ENCODE measurements at places on chromosomes 13 and 19.

DNA sequence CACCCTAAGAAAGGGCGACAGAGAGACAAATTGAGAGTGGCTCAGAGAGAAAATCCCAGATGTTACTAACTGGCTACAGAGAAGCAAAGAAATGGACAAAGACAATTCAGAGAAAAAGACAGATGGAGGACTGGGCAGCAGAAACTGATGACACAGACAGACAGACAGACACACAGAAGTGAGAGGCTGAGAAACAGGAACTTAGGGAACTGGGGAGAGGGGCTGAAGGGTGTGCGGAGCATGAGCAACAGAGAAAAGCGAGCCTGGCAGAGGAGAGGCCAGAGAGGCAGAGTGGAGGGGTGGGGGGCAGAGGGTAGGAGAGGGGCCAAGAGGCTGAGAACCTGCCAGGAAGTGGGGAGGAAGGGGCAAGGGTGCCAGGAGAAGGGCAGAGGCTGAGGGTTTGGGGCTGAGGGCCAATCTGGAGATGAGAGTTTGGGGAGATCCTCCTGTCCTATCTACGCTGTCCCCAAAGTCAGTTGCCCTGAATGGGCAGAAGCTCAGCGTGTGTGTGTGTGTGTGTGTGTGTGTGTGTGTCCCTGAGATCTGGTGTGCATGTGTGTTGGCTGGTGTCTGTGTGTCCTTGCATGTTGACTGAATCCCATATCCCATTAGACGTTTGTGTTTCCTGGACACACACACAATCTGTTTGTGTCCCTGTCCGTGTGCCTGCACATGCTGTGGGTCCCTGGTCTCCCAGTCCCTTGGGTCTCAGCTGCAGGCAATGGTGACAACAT is 5.6 kb upstream of the ERFL start:
- peaks cover 52% of the 10 kb centered on the region for H3K4me1 ChIP-seq
- no peaks in the 10 kb centered on the region for H3K36me3 ChIP-seq
- DNase-seq = no peak
- peaks cover 24% of the 10 kb centered on the region for H3K27me3 ChIP-seq
- H3K27ac ChIP-seq = peak overlapping the region; percentile 53
- H3K4me3 ChIP-seq = peak overlapping the region; percentile 2

GRCh38 chr19:7488736-7489353 is at the start of gene PEX11G:
Gene PEX11G, minus strand, starts transcription at chr19:7489035. Its CDS starts 25 bp downstream, at chr19:7489010.
- peaks cover 35% of the 10 kb centered on the region for H3K4me1 ChIP-seq
- H3K36me3 ChIP-seq = peaks cover 5% of the 10 kb centered on the region
- peak within 1 kb of the TSS; percentile 84 for H3K4me3 ChIP-seq
- H3K27me3 ChIP-seq = no peaks in the 10 kb centered on the region

DNA sequence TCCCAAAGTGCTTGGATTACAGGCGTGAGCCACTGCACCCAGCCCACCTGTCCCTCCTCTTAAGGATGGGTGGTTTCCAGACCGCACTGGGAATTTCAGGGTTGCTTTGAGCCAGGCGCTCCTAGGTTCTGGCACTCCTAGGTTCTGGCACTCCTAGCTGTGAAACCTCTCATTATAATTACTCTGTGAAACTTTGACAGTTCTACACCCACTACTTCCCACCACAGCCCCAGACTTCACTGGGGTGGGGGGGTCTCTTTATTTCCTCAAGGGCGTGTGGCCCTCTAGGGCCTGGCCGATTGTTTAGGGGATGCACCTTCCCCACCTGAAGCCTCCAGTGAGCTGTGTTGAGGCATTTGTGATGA is 2.3 kb upstream of the ADAMTS10 start:
- H3K36me3 ChIP-seq = peaks cover 1% of the 10 kb centered on the region
- H3K4me3 ChIP-seq = peak overlapping the region; percentile 54
- H3K27ac ChIP-seq = no peak overlapping the region

DNA sequence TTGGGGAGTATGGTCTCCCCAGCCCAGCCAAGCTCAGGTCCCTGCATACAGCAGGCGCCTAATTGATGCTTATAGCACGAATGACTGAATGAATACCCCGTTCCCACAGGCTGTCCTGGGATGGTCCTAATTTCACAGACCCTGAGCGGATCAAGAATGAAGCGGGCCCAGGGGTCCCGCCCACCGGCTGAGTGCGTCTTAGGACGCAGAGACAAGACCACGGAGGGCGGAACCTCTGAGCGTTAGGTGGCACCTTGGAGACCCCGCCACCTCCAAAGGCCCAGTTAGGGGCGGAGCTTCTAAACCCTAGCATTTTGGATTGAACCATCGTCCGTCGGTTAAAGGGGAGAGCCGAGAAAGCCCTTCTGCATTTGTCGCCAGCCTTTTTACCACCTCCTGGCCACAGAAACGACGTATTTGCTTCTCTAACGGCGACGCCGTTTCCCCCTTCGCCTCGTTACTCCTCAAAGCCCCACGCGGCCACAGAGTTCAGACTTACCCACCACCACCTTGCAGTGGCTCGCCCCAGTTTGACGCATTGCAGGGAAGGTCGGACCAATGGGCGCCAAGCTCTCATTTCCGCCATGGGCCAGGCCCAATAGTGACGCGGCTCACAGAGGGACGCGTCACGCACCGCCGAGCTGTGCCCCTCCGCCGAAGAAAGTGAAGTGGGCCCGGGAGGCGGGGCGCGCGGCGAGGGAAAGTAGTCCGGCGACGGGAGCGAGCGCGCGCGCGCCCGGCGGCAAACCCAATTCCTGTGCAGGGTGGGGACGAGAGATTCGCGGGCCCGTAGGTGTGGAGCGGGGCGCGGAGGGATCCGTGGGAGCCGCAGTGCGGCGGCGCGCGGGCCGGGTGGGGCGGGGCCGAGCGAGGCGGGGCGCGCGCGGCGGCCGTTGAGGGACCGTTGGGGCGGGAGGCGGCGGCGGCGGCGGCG is 479 bp upstream of the CALM3 start:
- peaks cover 25% of the 10 kb centered on the region for H3K36me3 ChIP-seq
- peak; percentile 96 for DNase-seq
- peak overlapping the region; percentile 100 for H3K4me3 ChIP-seq
- peaks cover 19% of the 10 kb centered on the region for H3K4me1 ChIP-seq
- peaks cover 5% of the 10 kb centered on the region for H3K27me3 ChIP-seq

DNA sequence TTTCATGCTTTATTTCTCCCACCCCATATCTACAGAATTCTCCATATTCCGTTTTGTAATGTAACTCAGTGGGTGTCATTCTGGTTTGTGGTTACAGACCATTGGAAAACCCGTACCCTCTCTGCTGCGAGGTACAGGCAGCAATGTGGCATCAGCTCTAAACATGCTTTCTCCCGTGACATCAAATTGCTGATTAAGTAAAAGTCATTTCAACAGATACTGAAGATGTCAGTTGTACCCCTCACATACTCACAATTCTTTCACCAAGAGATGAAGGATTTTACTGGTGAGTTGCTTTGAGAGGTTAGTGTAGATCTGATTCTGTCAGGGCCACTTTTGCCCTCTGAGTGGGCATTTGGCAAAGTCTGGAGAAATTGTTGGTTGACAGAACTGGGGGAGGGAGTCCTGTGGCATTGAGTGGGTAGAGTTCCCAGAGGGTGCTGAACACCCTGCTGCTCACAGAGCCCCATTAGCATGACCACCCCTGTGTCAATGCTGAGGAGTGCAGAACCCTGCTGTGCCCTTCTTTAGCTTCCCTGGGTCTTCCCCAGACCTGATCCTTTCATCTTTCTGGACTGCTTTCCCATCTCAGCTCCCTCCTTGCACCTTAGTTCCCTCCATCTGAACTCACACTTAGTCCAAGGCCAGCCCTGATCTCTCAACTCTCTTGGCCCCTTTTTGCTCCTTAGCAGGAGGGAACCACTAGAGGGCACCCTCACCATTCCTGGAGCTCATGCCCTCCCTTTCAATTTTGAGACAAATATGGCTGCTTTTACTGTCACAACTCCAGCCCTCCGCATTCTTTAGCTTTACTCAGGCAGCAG is 39.9 kb upstream of the CEACAM8 start:
- peaks cover 5% of the 10 kb centered on the region for H3K27me3 ChIP-seq
- DNase-seq = peak; percentile 14
- no peaks in the 10 kb centered on the region for H3K4me1 ChIP-seq

- no peaks in the 10 kb centered on the region for H3K4me1 ChIP-seq
- no peak for DNase-seq
- H3K4me3 ChIP-seq = no peak overlapping the region
- no peaks in the 10 kb centered on the region for H3K27me3 ChIP-seq
- H3K27ac ChIP-seq = no peak overlapping the region
These were observed 116.7 kb downstream of the KLF12 start for GRCh38 chr13:74017301-74018061.

DNA sequence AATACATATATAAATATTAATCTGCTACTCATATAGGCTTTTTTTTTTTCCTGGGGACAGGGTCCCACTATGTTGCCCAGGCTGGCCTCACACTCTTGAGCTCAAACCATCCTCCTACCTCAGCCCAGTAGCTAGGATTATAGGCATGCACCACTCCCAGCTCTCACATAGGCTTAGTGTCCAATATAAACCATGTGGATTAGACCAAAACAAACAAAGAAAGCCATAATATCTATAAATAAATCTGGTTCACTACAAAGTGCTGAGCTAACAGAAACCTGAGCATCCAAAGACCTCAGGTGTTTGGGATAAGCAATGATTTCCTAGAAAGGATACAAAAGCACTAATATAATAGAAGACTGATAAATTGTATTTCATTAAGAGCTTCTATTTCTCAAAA is 26.0 kb downstream of the TBC1D4 start:
- no peaks in the 10 kb centered on the region for H3K36me3 ChIP-seq
- DNase-seq = no peak
- H3K27ac ChIP-seq = no peak overlapping the region
- H3K27me3 ChIP-seq = peaks cover 7% of the 10 kb centered on the region
- no peaks in the 10 kb centered on the region for H3K4me1 ChIP-seq

DNA sequence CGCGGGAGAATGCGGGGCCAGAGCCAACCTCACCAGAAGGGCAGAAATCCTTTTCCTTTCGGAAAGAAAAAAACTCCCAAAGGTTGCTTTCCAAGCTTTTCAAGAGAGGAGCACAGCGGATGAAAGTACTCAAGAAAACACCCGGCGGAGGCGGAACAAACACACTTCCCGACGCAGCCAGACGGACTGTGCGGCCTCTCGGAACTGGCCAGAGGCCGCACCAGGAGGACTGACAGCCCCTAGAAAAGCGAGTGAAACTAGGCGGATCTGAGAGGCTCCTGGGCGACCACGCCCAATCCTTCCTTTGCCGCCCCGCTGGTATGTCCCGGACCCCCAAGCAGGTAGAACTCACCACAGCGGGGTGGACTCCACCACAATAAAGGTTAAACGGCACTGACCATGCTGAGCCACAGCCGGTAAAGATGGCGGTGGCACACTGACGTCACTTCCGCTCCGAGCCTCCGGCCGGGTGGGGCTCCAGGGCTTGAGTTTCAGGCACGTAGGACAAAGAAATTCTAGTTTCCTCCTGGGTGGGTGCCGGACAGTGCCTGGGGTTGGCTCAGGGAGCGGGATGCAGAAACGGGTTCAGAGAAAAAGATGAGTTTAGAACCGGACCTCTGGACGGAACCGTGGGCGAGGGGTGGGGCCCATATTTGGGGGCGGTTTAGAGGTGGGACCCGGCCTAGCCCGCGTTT is at the start of gene ZNF562:
Gene ZNF562 (minus strand): TSS at position 438 of the 695 bp plus-strand sequence. CDS start 14,356 bp downstream, outside the sequence.
- peaks cover 28% of the 10 kb centered on the region for H3K36me3 ChIP-seq
- peak; percentile 63 for DNase-seq
- H3K4me1 ChIP-seq = peaks cover 21% of the 10 kb centered on the region
- no peaks in the 10 kb centered on the region for H3K27me3 ChIP-seq
- H3K27ac ChIP-seq = peak within 1 kb of the TSS; percentile 95
- peak within 1 kb of the TSS; percentile 89 for H3K4me3 ChIP-seq

- H3K4me3 ChIP-seq = peak overlapping the region; percentile 87
- H3K4me1 ChIP-seq = peaks cover 14% of the 10 kb centered on the region
- H3K27me3 ChIP-seq = no peaks in the 10 kb centered on the region
These were observed 21.3 kb downstream of the HCN2 start for GRCh38 chr19:610801-611480.

DNA sequence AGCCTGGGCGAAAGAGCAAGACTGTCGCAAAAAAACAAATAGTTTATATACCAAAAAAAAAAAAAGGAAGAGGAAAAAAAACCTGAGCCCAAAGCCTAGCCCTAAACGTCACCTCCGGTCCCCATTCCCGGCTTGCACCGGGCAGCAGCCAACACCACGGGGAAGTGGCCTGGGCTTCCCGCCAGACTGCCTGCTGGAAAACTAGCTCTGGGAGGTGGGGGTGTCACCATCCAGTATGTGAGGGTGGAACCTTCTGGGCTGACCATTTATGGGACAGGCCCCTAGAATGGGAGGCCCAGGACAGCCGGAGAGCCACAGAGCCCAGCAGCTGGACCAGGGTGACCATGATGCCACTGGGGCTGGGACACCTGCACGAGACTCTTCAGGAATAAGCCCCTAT is 37.3 kb downstream of the IL12RB1 start:
- peaks cover 11% of the 10 kb centered on the region for H3K36me3 ChIP-seq
- H3K4me1 ChIP-seq = peaks cover 52% of the 10 kb centered on the region
- no peak for DNase-seq

DNA sequence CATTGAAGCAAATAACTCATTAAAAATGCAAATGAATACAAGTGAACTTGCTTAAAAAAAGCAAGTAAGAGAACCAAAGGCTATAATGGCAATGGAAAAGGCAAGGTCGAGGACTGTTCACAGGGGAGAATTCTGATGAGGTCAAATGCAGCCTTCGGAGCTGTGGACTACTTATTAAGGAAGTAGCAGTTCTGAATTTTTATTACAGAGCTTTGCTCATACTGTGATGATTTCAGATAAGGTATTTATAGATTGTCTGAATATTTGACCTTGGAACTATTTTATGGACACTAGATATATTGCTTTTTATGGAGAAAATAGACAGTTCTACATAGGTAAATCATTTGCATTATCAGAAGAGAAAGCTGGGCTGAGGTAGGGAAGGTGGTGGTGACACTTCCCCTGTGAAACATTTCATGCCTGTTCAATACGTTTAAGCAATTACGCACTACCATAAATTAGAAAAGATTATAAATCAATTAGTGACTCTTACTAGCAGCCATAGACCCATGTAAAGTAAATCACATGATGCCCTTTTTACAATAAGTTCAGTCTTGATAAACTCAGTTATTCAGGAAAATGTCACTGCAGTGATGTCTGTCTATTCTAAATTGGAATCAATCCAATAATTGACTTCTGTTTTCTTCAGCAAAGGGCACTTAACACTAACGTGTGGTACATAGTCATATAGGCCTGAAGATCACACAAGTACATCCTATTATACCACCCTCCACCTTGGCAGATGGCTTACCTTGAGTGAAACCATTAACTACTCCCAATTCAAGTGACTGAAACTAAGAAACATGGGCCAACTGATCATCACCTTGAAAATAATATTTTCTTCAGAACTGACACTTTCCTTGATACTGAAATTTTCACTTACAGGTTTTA is 260.0 kb downstream of the KLF12 start:
- H3K27me3 ChIP-seq = no peaks in the 10 kb centered on the region
- H3K27ac ChIP-seq = no peak overlapping the region
- H3K4me1 ChIP-seq = no peaks in the 10 kb centered on the region
- no peak overlapping the region for H3K4me3 ChIP-seq
- DNase-seq = no peak
- no peaks in the 10 kb centered on the region for H3K36me3 ChIP-seq

GRCh38 chr13:40241125-40241798 is 425.2 kb downstream of the FOXO1 start:
- H3K27ac ChIP-seq = no peak overlapping the region
- H3K36me3 ChIP-seq = peaks cover under 1% of the 10 kb centered on the region
- no peak overlapping the region for H3K4me3 ChIP-seq

All from activated T-helper 1 cell treated with anti-CD3 and anti-CD28 coated beads, Interleukin-12 subunit alpha, Interleukin-12 subunit beta, Interleukin-2, Interleukin-4 antibody, amounts not matched to agents 30 ng/mL and 10 ng/mL and 1 ng/mL, durations not matched to agents 14 hours and 24 hours and 36 hours (primary cell).